ENCODE measurements at places on chromosomes 12 and 14.
A peak's percentile ranks its signal among the peaks of the same experiment; 100 is the strongest.

- DNase-seq = peak; percentile 56
Measured at GRCh38 chr14:68628605-68629310, 164.1 kb downstream of the ZFP36L1 start.

GRCh38 chr12:90305379-90305778, 596.7 kb upstream of the ATP2B1 start:
- no peak for DNase-seq

GRCh38 chr14:70061108-70061507, 127.6 kb downstream of the SLC8A3 start:
- DNase-seq = no peak

DNA sequence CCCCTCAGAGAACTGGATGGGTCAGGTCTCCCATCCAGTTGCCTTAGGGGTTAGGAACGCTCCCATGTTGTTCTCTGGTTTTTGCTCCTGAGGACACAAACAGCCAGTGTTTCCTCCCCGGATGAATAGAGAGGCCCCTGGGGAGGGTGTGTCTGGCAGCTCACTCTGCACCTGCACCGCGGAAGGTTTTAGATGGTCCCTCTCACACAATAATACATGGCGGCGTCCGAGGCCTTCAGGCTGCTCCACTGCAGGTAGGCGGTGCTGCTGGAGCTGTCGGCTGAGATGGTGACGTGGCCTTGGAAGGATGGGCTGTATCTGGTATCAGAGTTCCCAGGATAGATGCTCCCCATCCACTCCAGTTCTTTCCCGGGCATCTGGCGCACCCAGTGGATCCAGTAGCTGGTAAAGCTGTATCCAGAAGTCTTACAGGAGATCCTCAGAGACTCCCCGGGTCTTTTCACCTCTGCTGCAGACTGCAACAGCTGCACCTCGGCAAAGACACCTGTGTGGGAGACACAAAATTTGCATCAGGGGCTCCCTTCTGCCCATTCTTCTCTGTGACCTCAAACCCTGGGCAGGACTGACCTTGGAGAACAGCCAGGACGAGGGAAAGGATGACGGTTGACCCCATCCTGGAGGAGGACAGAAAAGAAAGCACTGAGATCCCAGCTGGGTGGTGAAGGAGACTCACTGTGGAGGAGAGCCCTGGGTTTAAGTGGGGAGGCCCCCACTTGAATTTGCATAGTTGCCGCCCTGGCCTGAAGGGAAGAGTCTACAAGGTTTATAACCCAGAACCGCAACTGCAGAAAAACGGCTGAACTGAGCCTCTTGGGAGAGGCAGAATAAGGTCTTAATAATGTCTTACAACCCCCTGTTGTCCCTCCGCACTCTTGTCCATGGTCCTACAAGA, 1324.8 kb downstream of the TMEM121 start:
- DNase-seq = no peak

DNA sequence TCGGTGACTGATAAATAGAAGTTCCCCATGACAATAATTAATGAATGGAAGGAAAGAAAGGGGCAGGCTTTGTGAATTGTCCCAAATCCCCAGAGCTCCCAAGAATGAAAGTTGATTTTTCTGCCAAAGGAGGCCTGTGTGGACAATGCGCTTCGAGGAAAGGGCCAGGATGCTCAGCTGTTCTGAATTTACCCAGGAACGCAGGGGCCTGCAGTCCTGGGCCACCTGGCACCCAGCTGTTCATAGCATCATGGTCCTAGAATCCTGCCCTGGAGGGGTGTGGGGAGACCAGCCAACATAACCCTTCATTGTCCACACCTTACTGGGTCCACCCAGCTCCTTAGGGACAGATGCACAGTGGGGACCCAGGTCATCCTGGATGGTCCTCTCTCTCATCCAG, 587.5 kb downstream of the BCL11B start:
- DNase-seq = peak; percentile 65

GRCh38 chr14:104632781-104633180, 28.2 kb upstream of the TMEM179 start:
- DNase-seq = no peak

DNA sequence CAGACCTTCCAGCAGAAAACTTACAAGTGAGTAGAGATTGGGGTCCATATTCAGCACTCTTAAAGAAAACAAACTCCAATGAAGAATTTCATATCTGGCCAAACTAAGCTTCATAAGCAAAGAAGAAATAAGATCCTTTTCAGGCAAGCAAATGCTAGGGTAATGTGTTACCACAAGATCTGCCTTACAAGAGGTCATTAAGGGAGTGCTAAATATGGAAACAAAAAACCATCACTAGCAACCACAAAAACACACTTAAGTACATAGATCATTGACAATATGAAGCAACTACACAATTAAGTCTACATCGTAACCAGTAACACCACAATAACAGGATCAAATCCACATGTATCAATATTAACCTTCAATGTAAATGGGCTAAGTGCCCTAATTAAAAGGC, 47.1 kb upstream of the CLEC14A start:
- no peak for DNase-seq
